K562 (cell line): ENCODE measurements at places on chromosomes 2 and 18. TPM values are rescaled to one million over a fixed set of nuclear protein-coding genes. Genes with fewer than 3 reads are reported as not detected.

The L3MBTL4 gene
- not detected in 2 replicates for total RNA-seq

The TNFRSF11A gene
- total RNA-seq = 0.04 TPM in 2 replicates

The FZD7 gene
- total RNA-seq = 1.9 and 2.4 TPM in 2 replicates

The AMER3 gene
- not detected in 2 replicates for total RNA-seq

The ALPI gene
- total RNA-seq = not detected in 2 replicates

The LONRF2 gene
- 3.6 and 5.0 TPM in 2 replicates for total RNA-seq

The SIX2 gene
- total RNA-seq = not detected in 2 replicates

The PJVK gene
- total RNA-seq = 0.78 and 0.87 TPM in 2 replicates

The SPATA3 gene
- not detected in 2 replicates for total RNA-seq

The SKOR2 gene
- total RNA-seq = not detected in 2 replicates

The AQP4 gene
- total RNA-seq = 0.18 and 0.31 TPM in 2 replicates

The CHRND gene
- total RNA-seq = not detected in 2 replicates

DNA sequence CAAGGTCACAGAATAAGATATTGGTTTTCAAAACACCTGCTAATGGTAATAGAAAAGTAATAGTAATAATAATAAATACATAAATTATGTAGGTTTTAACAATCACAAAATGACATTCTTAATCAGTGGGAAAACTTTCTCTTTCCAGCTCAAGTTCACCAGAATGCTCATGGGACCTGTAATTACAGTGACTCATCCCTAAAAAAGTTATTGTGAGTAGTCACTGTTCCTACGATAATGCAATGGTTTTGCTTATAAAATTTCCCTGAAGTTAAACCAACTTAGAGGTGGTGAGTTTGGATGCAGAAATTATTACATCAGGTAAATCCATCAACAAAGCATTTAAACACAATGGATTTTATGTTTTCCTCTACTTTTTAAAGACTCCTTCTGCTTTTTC, 502.3 kb downstream of the PID1 start:
- no peak for DNase-seq

DNA sequence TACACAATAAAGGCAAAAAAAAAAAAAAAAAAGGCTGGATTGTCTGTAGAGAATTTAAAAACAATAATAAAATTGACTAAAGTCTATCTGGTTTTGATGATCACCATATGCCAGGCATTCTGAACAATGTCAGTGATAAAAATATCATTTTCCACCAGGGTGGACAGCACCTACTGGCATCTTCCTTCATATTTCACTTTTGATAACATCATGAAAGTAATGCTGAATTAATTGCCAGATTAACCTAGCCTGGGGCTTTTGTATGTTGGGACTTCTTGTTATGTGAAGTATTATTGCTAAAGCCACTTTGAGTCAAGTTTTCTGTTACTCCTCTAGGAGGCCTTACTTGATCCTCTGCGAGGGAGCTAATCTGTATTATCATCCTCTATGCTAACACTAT, 73.8 kb upstream of the FAM98A start:
- DNase-seq = no peak

- peak; percentile 38 for DNase-seq
Observed at GRCh38 chr2:150125708-150126107, 361.8 kb downstream of the RND3 start.

DNA sequence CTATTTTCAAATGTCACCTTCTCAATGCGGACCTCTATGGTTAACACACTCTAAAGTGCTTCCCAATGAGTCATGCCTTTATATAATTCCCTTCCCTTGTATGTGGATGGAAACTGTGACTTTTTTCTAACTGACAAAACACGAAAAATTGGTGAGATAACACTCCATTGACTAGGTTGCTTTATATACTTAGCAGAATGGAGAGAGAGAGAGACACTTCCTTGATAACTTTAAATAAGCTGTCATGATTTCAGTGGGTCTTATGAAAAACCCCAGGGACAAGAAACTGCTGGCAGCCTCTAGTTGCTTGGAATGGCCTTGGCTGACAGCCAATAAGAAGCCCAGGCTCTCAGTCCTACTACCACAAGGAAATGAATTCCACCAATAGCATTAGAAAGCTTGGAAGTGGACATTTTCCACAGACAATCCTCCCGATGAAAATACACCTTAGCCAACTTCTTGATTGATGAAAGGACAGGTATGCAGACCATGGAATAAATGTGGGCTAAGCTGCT, 322.2 kb downstream of the ZNF804A start:
- DNase-seq = no peak

DNA sequence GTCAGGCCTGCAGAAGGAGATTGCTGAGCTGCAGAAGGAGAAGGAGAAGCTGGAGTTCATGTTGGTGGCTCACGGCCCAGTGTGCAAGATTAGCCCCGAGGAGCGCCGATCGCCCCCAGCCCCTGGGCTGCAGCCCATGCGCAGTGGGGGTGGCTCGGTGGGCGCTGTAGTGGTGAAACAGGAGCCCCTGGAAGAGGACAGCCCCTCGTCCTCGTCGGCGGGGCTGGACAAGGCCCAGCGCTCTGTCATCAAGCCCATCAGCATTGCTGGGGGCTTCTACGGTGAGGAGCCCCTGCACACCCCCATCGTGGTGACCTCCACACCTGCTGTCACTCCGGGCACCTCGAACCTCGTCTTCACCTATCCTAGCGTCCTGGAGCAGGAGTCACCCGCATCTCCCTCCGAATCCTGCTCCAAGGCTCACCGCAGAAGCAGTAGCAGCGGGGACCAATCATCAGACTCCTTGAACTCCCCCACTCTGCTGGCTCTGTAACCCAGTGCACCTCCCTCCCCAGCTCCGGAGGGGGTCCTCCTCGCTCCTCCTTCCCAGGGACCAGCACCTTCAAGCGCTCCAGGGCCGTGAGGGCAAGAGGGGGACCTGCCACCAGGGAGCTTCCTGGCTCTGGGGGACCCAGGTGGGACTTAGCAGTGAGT, 19.4 kb downstream of the FOSL2 start:
- no peak for DNase-seq

DNA sequence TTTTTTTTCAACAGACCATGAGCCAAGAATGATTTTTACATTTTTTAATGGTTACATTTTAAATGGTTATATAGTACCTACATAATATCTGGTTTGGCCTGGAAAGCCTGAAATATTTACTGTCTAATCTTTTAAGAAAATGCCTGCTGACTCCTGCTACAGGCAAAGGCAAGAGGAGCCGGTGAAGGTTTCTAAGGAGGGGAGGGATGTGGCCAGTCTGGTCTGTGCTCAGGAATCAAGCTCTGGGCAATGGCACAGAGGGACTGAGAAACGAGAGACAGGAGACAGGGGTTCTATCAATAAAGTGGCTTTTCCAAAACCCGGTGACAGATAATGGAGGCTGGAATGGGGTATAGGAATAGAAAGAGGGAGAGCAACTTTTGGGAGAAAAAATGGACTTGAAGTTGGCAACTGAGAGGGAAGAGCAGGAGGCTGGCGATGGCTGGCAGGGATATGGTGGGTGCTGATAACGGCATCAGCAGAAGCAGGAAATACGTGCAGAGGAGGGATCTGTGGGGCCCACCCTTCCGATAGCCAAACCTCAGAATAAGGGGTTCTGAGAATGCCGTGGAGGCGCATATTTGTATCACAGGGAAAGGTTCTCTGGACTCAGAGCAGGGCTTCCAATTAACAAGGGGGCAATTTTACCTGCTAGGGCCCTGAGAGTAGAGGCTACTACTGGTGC, 64.0 kb upstream of the DNMT3A start:
- DNase-seq = no peak

- no peak for DNase-seq
Observed at GRCh38 chr2:199946196-199946595, 9.1 kb downstream of the TYW5 start.

- DNase-seq = no peak
Observed at GRCh38 chr2:38109732-38110181, 33.8 kb upstream of the CYP1B1 start.

DNA sequence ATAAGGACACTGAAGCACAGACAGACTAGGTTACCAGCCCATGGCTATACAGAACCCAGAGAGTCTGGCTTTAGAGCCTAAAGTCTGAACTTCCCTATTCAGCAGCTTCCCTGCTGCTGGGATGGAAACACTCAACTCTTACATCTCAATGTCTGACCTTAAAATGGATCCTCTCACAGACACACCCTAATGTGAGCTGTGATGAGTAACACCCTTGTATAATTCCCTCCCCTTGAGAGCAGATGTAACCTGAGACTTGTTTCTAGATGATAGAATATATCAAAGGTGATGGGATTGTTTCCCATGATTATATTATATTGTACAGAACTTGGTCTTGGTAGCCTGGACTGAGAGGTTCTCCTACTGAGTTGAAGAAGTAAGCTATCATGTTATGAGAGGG, 577.1 kb upstream of the KLHL29 start:
- no peak for DNase-seq

- no peak for DNase-seq
Observed at GRCh38 chr2:157160111-157160510, 97.4 kb upstream of the GALNT5 start.

DNA sequence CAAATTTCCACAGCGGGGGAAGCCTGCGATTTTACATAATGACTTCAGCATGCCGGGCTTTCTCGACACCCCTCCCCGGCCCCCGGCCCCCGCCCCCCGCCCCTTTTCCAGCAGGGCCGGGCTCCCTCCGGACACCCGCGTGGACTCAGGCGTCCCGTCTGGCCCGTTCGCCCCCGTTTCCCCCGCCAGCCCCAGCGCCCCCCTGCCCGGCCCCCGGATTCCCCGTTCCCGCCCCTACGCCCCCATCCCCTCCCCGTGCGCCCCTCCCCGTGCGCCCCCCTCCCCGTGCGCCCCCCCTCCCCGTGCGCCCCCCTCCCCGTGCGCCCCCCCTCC, 456 bp upstream of the NFATC1 start:
- DNase-seq = no peak

- no peak for DNase-seq
Observed at GRCh38 chr2:235614900-235615712, 121.3 kb downstream of the AGAP1 start.

- DNase-seq = no peak
Observed at GRCh38 chr2:120828829-120829632, 93.4 kb downstream of the GLI2 start.

GRCh38 chr2:47890711-47891368, 15.5 kb downstream of the FBXO11 start:
- DNase-seq = no peak

GRCh38 chr2:82811946-82812345, 1647.1 kb downstream of the SUCLG1 start:
- DNase-seq = no peak

DNA sequence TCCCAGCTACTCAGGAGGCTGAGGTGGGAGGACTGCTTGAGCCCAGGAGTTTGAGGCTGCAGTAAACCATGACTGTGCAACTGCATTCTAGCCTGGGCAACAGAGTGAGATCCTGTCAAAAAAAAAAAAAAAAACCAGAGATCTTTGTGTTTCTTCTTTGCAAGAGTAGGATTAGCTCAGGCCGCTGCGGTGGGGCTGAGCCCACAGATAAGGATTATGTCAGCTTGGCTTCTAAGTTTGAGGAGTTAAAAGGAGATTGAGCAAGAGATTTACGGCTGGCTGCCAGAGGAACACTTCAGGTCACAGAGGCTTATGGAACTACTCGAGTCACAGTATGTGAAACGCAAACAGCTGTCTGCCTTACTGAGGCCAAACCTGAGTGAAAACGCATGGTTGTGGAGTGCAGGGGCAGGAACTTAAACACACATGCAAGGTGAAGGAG, 146.7 kb upstream of the L3MBTL4 start:
- DNase-seq = no peak

- DNase-seq = no peak
Observed at GRCh38 chr2:173858291-173858731, 106.9 kb downstream of the SP3 start.

- no peak for DNase-seq
Observed at GRCh38 chr2:181063696-181064095, 83.3 kb downstream of the UBE2E3 start.

- DNase-seq = no peak
Observed at GRCh38 chr2:100902817-100903405, 83.0 kb downstream of the NPAS2 start.

DNA sequence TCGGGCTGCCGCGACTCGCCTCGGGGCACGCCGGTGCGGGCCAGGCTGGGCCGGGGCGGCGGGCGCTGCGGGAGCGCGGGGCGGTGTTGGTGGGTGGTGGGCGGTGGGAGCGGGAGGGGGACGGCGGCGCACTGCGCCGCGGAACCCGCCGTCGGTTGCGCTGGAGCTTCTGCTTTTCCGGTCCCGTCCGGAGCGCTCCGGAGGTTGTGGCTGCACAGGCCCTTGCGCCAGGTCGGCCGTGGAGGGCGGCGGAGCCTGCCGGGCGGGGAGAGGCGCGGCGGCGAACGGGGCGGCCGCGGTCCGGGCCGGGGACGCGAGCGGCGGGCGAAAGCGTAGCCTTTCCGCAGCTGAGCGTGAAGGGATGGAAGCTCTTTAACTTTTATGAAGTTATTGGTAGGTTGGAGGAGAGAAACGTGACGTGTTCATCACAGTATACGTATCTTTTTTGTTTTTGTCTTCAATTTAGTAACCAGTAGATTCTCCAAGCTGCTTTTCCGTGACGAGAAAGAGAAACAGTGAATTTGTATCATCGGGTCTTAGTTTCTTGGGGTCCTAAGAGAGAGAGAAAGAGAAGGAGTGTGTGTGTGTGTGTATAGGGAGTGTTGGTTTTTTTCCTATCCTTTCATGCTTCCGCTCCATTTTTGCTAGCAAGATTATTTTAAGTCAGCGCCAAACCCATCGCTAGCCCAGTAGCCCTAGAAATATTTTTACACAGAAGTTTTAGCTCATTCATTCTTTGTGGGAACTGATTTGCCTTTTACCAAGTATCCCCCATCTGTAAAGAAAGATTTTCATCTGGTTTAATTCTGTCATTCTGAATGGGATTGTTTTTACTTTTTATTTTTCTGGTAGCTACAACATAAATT, 535 bp downstream of the ATG4B start:
- DNase-seq = peak; percentile 23
